ENCODE measurements at places on chromosomes 12 and 14.

GRCh38 chr14:22184830-22185168 lies 404.2 kb downstream of the DAD1 start:
- no peak for DNase-seq

DNA sequence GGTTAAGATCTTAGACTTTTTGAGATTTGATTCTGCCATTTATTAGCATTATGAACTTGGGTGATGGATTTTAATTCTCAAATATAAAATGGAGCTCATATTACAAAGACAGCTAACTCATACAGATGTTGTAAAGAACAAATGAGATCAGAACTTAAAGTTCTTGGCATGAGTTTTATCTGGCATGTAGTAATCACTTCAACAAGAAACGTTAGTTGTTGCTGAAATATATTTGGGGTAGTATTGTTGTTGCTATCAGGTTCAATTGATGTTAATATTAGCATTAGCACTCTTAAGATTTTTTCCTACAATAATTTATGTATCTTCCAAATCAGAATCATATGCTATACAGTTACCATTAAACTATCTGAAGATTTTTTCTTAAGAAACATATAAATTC lies 71.0 kb downstream of the SLC6A15 start:
- no peak for DNase-seq

- DNase-seq, result no peak
Measured at GRCh38 chr12:44589697-44590096, 286.4 kb downstream of the NELL2 start.

DNA sequence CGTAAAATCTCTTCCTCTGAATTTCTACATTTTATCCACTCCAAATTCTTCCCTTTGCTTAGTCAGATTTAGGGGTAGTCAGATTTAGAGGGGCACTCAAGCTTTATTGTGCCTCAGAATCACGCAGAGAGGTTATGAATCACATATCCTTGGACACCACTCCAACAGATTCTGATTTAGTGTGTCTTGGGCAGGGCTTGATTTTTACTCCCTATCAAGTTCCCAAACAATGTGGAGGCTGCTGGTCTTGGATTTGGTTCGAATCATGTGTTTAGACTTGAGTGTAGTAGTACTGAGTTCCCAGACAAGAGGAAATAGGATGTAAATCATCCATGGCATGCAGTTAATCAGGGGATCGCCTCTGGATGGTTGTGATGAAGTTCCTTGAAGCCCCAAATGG lies 298.1 kb upstream of the CLEC14A start:
- no peak for DNase-seq

GRCh38 chr12:69881771-69882170 lies 56.7 kb downstream of the MYRFL start:
- no peak for DNase-seq

DNA sequence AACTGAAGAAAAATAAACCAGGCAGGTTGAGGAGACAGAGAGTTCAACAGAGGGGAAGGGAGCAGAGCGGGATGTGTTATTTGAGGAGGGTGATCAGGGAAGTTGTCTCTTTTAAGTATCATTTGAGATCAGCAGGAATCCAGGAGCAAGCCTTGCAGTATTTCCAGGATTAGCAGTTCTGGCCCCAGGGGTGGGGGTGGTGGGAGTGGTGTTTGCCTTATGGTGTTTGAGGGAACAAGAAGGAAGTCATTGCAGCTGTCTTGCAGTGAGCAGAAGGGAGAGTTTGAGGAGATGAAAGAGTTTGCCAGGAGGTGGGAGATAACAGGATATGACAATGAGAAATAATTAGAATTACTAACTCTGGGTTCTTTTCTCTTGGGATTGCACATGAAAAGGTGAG lies 418.6 kb downstream of the NELL2 start:
- no peak for DNase-seq

DNA sequence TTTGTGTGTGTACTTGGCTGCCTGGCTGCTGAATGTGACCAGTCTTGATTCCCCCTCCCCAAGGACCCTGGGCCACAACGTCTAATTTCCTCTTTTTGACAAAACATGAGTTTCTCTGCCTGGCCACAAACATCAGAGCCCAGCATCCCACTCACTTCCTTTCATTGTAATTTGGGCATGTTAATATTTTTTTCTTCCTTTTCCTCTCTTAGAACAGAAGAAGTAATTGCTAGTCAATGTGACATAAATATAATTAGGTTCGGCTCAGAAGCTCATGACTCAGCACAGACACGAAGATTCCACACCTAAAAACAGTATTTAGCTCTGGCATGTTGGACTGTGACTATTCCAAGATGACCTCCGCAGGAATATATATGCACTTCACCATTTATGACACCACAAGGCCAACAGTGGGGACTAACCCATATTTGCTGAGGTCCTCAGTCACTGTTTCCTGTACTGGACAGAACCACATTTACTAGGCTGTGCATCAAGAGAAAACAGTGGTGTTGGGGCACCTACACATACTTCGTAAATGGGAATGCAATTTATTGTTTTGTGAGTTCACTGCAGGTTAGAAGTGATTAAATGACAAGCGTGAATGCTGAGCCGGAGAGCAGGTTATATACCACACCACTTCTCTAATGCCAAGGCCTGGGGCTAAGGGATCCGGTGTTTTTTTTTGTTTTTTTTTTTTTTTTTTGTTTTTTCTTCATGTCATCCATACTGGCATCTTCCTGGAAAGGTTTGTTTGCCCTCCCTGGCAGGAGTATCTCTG lies 4.2 kb downstream of the GSG1 start:
- no peak for DNase-seq

DNA sequence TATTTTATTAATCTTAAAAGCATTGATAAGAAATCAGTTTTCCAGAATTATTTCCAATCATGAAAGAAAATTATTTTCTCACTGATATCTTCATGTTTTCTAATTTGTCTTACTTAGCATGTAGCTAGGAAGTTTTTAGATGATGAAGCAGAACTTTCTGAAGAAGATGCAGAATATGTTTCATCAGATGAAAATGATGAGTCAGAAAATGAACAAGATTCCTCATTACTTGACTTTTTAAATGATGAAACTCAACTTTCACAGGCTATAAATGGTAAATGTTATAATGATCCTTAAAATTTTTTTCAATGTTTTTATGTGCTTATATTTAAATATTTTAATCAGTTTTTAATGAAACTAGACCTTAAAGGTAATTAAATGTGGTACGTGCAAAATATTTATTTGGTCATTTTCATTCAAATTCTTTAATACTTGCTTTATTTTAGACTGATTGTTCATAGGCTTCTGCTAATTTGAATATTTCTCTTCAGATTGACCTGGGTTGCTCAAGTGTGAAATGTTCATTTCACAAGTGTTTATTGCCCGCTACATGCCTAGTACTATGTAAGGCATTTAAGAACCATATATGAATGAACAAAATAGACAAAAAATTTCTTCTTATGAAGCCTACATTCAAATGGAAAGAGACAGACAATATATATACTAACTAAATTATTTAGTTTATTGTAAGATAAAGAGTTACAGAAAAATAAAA lies 49.5 kb downstream of the FANCM start:
- DNase-seq, result no peak

DNA sequence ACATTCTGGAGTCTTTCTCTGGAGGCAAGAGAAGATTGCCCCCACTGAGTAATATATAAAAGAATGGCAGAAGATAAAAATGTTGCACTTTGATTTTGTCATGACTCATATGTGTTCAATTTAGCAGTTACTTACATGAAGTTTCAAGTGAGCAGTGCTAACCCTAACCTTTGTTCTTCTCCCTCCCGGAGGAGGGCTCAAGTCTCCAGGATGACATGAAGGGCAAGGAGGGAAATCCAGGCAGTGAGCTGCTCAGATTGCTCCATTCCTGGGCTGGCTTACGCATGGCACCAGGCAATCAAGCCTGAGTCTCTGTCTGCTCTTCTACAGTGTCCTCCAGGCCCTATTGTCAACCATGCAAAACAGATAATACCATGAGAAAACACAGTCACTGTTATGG lies 322.3 kb downstream of the DUSP6 start:
- DNase-seq, result no peak

GRCh38 chr14:67396381-67396970 lies 15.5 kb downstream of the PLEK2 start:
- DNase-seq, result no peak

- DNase-seq, result no peak
Measured at GRCh38 chr12:65903691-65904383, 79.6 kb downstream of the HMGA2 start.

DNA sequence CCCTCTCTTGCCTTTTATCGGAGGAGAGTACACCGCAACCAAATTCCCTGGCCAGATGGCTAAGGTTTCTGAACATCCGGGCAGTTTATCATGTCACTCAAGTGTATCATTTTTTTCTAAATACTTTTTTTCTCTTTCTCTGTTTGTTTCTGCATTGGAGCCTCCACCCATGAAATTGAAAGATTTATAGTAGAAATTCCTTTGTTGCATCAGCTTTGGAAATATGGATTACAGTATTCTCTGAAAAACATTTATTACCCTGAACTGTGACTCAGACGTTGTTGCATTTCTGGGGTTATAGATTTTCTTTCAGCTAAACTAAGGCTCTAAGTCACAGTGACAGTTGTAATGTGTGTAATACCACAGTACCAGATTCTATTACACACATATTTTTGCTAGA lies 187.0 kb downstream of the SPTSSA start:
- DNase-seq, result no peak

GRCh38 chr12:67424784-67425183 lies 155.6 kb downstream of the CAND1 start:
- no peak for DNase-seq

DNA sequence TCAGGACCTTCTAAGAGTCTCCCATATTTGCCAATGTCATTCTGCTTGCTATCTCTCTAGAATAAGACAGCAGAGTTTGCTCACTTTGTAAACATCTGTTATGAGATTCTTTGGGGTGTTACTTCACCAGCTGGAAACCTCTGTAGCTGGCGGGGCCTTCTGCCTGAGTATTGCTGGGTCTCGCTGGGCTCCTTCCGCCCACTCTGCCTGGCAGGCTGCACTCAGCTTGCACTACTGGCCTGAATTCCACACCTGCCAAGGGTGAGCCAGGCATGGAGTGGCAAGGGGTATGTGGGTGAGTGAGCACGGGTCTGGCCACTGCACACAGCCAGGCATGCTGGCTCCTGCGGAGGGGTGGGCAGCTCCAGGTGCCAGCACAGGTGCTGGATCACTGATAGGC lies 267.3 kb upstream of the PDE3A start:
- DNase-seq, result no peak

DNA sequence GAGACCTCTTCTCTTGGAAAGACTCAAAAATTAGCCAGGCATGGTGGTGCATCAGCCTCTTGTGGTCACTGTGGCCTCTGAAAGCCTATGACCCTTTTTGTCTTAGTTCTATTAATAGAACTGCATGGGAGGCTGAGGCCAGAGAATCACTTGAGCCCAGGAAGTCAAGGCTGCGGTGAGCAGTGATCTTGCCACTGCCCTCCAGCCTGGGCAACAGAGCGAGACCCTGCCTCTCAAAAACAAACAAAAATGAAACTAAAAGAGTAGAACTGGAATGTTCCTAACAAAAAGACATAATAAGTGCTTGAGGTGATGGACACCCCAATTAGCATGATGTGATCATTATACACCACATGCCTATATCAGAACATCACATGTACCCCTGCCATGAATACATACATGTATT lies 197.0 kb upstream of the EEA1 start:
- no peak for DNase-seq

DNA sequence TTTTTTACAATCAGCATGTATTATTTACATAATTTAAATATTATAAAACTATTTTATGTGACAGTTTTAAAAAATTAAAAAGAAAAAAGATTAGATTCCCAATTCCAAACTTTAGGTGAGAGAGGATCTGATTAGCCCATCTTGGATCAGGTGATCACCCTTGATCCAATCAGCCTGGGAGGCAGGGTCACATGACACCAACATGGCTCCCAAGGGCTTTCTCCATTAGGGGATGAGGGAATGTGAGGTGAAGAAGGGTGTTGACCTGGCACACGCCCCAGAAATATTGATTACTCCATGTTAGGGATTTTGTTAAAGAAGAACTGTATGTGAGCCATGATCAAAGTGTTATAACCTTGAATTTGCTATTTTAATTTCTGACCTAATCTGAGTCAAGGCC lies 225.4 kb downstream of the RBM19 start:
- no peak for DNase-seq

DNA sequence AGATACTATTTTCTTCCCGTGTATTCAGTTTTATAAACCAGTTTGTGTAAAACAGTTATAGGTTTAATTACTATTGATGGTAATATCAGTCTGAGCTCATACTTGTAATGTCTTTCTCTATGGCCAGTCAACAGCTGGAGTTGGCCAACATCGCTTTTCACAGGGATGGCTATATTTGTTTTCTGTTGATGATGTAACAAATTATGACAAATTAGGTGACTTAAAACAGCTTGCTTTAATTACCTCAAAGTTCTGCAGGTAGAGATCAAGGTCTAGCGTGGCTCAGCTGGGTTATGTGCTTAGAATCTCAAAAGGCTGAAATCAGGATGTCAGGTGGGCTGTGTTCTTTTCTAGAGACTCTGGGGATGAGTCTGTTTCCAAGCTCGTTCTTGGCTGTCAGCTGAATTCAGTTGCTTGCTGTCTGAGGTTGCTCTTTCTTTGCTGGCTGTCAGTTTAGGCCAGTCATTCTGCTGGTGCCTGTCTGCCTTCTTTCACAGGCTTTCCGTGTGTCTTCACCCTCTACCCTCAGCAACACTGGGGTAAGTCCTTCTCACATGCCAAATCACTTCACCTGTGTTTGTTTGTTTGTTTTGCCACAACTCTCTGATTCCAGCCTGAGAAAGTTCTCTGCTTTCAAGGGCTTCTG lies 370.2 kb upstream of the E2F7 start:
- DNase-seq, result no peak

DNA sequence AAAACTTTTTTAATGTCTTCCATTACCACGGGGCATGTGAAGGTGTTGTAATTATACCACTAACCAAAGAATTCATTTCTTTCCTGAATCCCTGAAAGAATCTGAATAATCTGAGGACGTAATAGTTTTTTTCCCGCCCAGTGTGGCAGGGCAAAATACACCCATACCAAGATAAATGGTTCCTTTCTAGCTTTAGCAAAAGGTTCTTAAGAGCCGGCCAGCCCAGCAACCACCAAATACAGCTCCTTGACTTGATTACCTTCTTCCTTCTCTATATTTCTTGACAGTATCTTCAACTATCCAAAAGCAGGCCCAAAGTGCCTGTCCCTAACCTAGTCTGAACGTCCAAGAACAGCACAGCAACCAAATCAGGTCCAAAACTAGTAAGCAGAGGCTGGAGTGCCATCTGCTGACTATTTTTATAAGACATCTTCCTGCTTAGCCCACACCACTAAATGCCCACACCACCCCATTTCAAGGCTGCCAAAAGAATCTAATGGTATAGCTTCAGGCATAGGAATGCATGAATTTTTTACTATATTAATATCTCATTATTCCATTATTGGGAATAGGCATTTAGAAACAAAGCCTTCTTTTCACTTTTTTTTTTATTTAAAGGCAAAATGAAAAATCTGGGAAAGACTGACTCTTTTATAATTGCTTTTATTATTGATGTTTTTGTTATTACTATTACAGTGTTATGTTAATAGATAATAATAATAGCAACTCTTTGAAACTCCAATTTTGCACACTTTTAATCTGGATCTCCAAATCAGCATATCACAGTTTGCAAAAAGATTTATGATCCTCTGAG lies 524.4 kb downstream of the MED13L start:
- no peak for DNase-seq

Data from hypothalamus (tissue), 51 donors.